ENCODE measurements at places on chromosomes 5 and 9.

GRCh38 chr5:137152616-137153015 is 346.5 kb downstream of the SPOCK1 start:
- DNase-seq, result no peak

DNA sequence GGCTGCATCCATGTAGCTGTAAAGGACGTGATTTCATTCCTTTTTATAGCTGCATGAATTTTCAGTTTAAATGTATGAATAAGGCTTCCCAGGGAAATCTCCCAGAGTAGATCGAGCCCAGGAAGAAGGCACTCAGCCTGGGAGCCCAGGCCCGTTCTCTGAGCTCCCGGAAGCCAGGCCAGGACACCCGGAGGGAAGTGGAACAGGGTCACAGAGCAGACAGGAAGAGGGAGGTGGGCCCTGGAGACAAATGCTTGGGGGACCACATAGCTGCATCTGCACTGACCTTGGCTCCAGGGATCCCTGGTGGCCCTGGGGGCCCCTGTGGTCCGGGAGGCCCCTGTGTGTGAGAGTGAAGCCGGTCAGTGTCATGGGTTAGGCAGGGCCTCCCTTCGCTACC is 19.7 kb upstream of the PHYKPL start:
- no peak for DNase-seq

- DNase-seq, result no peak
Observed at GRCh38 chr5:145568581-145568980, 266.6 kb downstream of the PRELID2 start.

DNA sequence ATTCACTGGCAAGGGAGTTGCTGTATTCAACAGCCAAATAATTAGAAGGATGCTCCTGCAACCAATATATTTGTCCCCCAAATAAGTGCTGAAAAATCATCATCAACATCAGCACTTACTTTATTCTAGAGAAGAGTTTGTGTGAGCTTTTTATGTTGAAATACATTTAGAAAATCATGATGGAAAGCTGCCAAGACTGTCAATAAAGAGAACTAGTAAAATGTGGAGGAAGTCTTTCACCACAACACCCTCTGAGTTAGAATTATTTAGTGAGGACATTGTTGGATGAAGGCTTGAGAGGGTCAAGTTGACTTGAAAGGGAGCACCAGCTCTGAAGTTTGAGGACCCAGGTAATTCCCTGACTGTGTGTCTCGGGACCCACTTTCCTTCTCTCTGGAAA is 100.2 kb upstream of the TBCA start:
- DNase-seq, result no peak

GRCh38 chr5:121816164-121816563 is 35.5 kb upstream of the FTMT start:
- no peak for DNase-seq

DNA sequence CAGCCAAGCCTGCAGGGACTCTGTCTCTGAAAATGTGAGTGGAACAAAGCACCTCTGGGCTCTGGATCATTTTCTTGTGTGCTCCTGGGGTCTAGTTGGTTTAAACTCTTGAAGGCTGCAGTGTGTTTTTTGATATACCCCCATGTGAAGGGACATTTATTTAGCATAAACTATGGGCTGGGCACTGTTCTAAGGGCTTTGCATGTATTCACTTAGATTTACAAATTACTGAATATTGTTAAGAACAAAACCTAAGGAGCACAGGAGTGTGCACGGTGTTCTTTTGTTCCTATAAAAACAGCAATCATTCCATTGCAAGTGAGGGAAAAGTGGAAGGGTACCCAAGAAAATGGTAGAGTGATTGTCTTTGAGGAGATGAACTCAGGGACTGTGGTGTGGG is 20.0 kb upstream of the CD180 start:
- no peak for DNase-seq

- DNase-seq, result no peak
Observed at GRCh38 chr9:123509646-123510045, 153.6 kb downstream of the CRB2 start.

DNA sequence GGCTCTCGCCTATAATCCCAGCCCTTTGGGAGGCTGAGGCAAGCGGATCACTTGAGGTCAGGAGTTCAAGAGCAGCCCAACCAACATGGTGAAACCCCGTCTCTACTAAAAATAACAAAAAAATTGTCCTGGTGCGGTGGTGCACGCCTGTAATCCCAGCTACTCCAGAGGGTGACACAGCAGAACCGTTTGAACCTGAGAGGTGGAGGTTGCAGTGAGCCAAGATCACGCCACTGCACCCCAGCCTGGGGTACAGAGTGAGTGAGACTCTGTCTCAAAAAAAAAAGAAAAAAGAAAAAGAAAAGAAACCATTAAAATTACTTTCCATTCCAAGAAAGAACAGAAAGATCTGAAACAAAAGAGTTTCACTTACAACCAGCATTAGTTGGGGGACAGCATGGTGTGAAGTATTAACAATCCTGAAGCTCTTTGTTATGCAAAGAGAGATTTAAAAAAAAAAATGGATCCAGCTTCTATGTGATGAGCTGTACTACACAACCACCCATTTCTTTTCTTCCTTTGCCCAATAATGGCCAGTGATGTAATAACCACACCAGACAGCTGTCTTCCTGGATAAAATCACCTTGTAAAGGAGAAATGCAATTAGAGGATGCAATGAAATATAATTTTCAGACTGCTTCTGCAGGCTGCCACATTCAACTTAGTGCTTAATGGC is 76.9 kb downstream of the MED27 start:
- DNase-seq, result no peak

- DNase-seq, result no peak
Observed at GRCh38 chr5:146043722-146044121, 61.7 kb downstream of the PLAC8L1 start.

GRCh38 chr5:169938439-169938838 is 41.9 kb downstream of the INSYN2B start:
- no peak for DNase-seq
